ENCODE measurements at places on chromosomes 5 and 9.

DNA sequence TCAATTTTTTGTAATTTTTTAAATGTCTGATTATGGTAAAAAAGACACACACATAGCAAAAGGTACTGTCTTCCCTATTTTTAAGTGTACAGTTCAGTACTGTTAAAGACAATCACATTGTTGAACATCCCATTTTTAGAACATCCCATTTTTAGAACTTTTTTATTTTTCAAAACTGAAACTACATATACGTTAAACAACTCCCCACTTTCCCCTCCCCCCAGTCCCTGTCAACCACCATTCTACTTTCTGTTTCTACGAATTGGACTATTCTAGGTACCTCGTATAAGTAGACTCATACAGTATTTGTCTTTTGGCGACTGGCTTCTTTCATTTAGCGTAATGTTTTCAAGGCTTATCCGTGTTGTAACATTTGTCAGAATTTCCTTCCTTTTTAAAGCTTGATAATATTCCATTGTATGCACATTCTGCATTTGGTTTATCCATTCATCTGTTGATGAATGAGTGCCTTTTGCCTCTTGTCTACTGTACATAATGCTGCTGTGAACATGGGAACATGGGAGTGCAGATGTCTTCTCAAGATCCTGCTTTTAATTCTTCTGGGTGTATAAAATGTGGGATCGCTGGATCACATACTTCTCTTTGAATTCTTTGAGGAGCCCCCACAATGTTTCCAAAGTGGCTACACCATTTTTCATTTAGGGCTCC, 154.0 kb downstream of the PIK3R1 start:
- no peak for DNase-seq

DNA sequence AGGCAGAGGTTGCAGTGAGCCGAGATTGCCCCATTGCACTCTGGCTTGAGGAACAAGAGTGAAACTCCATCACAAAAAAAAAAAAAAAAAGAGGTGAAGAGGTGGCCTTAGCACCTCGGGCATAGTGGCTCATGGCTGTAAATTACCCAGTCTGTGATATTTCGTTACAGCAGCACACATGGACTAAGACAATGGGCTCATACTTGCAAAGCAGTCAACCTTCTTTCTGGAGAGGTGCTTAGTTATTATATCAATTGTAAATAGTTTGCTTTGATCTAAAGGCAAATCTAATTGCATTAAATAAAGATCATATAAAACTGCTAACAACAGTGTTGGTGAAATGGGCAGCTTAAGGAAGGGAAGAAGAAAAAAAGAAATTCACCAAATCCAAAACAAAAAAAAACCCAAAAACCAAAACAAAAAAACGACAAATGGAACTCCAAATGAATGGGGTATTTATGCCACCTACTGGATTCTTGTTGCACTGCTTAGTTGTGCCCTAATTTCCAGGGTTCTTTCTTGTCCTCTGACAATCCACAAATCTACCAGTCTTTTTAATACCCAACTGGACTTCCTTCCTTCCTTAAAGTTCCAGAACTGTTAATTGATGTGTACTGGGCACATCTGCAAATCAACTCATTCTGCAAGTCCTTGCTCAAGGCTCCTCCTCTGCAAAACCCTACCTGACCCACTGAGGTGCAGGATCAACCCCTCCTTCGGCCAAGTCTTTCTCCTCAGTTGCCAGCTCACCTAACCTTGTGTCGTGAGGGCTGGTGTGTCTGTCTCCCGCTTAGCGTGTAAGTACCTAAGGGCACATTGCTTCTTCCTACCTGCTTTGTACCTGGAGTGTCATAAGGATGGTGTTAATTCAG, 35.0 kb upstream of the DMRT1 start:
- DNase-seq, result no peak

GRCh38 chr5:150987746-150988145, 32.6 kb upstream of the GPX3 start:
- no peak for DNase-seq

GRCh38 chr9:87725900-87726709, at the start of gene CTSL:
Gene CTSL, plus strand, starts transcription at chr9:87726119. Its CDS starts 1,485 bp downstream, at chr9:87727604.
- DNase-seq, result peak; percentile 52

DNA sequence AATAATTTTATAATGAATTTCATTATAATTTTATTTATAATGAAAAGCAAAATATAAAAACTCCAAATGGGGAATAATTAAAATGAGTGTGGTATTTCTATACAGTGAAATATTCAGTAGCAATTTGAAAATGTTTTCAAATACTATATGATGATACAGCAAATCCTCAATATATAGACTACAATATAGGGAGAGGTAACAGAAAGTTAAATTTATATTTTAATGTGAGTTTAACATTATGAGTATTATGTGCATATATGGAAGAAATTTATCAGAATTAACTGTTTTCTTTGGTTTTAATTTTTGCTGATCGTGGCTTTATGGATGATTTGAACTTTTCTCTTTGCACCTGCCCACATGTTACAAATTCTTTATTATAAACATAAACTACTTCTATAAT, 500.9 kb upstream of the ARRDC3 start:
- no peak for DNase-seq

- DNase-seq, result peak; percentile 18
Measured at GRCh38 chr9:93673021-93673838, 96.8 kb downstream of the PHF2 start.

DNA sequence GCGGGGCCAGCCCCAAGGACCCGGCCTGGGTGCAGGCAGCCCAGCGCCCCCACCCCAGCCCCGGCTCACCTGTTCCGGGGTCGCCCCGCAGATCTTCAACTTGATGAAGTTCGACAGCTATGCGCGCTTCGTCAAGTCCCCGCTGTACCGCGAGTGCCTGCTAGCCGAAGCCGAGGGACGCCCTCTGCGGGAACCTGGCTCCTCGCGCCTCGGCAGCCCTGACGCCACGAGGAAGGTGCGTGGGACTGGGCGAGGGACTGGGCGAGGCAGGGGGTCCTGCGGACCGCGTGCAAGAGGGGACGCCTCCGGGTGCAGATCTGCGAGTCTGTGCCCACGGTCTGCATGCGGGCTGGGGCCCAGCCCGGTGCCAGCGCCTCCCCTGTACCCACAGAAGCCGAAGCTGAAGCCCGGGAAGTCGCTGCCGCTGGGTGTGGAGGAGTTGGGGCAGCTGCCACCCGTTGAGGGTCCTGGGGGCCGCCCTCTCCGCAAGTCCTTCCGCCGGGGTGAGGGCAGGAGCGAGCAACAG, 9.7 kb downstream of the RGS14 start:
- DNase-seq, result no peak

DNA sequence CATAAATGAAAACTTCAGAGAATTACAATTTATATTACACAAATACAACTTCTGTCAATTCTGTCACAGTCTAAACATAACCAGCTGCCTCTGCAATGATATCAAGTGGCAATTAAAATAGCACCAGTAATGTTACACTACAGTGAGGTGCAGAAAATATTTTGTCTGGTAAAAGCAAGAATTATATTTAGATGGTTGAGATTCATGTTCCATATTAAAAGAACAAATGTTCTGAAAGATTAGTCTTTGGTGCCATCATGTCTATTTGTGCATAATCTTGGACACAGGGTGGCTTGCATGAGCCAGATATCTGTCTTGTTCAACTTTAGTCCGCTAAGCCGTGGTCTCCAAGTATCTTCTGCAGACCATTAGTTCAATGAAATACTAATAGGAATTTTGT, 29.0 kb upstream of the PRR16 start:
- no peak for DNase-seq

DNA sequence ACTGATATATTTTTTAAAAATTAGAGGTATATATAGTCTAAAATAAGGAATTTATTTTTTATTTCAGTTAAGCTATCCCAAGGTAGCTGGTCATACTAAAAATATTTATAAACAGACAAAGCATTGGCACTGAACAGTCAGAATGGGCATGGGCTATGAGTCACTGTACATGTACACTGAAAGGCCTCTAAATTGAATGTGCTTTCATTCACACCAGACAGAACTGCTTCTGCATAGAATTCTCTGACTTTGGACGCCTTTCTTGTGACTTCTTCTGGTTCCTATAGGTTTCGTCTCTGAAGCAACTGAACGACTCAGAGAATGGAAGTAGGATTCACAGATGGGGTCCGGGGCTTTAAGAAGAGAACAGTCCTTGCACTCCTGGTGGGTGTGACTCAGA, 394.8 kb upstream of the MEF2C start:
- DNase-seq, result no peak
